NCI-H2029 (cell line): ENCODE measurements at places on chromosomes 11 and 22.
A peak's percentile ranks its signal among the peaks of the same experiment; 100 is the strongest.

DNA sequence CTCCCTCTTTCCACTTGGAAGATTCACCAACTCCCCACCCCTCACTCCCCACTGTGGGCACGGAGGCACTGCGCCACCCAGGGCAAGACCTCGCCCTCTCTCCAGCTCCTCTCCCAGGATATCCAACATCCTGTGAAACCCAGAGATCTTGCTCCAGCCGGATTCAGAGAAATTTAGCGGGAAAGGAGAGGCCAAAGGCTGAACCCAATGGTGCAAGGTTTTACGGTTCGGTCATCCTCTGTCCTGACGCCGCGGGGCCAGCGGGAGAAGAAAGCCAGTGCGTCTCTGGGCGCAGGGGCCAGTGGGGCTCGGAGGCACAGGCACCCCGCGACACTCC, 397 bp upstream of the CD44 start:
- no peak for DNase-seq

GRCh38 chr11:14908214-14908880, 16.3 kb upstream of the CYP2R1 start:
- DNase-seq = peak; percentile 61

GRCh38 chr11:102780491-102780918, at the start of gene MMP10:
TSS of gene MMP10 (minus strand) at chr11:102780628. CDS start at chr11:102780591, 37 bp downstream.
- DNase-seq = no peak

DNA sequence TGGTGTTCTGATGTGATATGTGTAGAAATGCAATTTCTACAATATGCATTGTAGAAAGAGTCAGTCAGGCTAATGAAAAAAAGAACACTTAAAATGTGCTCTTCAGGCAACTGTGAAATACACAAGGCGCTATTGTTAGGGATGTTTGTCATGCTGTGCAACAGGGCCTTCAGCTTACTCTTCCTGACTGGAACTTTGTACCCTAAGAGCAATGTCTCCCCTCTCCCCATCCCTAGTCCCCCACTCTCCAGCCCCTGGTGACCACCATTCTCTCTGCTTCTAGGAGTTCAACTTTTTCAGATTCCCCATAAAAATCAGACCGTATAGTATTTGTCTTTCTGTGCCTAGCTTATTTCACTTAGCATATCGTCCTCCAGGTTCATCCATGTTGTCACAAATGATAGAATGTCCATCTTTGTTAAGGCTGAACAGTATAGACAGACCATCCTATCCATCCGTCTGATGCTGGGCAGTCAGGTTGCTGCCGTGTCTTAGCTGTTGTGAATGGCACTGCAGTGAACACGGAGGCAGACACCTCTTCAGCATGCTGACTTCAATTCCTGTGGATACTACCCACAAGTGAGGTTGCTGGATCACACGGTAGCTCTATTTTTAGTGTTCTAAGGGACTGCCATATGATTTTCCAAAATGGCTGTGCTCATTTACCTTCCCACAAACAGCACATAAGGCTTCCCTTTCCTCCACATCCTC, 10.7 kb downstream of the NDUFV1 start:
- no peak for DNase-seq

DNA sequence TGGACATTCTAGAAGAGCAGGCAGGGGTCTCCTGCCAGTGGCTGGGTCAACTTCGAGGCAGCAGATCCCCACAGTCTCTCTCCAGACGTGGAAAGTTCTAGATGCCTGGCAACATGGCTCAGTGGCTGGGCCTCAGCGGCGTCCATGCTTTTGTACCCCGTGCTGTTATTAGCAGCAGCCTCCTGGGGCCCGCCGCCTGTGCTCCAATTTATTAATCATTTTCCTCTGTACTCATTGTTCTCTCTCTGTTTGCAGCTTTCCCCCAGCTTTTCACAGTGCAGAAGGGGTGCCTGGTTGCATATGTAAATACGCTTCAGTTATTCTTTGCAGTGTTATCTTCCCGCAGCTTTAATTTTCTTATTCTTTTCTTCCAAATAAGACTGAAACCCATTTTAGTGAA, 515.1 kb downstream of the TBC1D22A start:
- DNase-seq = no peak

- no peak for DNase-seq
Measured at GRCh38 chr11:95187723-95188122, 43.3 kb downstream of the SESN3 start.

GRCh38 chr22:27778294-27779090, 23.1 kb downstream of the MN1 start:
- no peak for DNase-seq

DNA sequence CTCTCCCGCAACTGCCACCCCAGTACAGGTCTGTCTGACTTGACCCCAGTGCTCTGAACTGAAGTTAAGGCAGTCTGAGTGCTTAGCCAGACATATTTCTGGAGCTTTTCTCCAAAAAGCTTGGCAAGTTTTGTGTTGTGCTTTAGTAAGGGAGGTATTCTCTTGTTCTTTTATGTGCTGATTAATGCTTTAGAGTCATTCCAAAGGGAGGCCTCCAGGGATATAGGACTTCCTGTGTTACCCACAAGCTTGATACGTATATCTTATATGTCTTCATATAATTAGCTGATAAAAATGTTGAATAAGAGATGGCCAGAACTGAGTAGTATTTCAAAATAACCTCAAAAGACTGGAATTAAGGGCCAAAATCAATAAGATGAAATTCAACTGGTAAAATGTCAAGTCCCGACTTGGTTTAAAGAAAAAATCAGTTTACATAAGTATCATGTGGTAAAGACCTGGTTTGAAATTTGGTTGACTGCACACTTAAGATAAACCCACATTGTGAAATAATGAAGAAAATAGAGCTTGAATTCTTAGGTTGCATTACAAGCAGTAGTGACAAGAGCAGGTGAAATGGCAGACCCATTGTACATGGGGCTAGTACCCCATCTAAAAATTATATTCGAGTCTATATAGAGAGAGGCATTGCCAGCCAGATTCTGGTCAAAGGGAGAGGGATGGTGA, 226.9 kb downstream of the SNX19 start:
- no peak for DNase-seq

DNA sequence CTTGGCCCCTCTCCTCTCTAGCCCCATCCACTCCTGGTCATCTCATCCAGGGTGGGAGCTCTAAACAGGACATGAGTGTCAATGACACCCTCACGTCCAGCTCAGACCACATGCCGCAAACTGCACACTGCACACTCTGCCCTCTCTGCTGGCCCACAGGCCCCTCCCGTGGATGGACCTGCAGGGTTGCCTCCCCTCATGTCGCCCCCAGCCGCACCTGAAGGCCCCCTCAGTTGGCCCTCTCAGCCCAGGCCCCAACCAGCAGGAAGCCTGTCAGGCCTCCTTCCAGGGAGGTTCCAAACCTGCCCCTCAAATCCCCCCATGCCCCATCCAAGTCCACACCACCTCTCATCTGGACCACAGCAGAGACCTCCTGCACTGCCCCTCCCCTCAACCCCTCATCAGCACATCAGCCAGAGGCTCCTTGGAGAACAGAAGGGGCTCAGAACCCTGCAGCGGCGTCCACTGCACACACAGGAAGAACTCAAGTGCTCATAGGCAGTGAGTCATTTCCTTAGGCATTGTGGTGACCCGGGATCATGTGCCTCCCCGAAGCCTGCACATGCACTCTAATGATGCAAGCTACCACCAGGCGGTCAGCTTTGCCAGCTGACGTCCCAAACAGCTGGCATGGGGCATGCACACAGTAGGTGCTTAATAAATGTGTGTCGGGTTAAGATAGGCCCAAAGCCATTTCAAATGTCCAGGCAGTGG, 12.9 kb upstream of the CDKN1C start:
- peak; percentile 65 for DNase-seq
